ENCODE measurements at places on chromosomes 1 and 21.

GRCh38 chr1:177008653-177009052 is 155.9 kb downstream of the ASTN1 start:
- DNase-seq, result no peak

GRCh38 chr21:38772646-38773045 is 33.1 kb upstream of the ETS2 start:
- DNase-seq, result no peak

DNA sequence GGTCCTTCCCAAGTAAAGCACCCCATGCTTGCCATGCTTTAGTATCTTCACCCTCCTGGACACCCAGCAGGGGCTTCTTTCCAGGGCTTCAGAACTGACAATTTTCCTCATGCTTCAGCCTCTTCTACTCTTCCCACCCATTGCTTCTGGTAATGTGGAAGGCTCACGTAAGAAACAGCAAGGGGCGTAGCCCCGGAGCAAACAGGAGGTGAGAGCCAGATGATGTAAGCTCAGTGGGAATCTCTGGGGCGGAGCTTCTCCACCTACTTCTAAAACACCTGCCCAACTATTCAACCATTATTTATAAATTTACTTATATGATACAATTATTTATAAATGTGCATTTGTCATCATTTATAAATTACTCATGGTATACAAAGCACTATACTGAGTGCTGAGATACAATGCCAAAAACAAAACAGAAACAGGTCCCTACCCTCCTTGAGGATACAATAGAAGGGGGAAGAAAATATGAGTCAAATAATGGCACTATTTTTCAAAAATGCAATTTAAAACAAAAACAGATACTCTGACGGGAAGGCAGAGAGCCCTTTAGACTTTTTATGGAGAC is 140.1 kb upstream of the CAMK1G start:
- DNase-seq, result no peak

DNA sequence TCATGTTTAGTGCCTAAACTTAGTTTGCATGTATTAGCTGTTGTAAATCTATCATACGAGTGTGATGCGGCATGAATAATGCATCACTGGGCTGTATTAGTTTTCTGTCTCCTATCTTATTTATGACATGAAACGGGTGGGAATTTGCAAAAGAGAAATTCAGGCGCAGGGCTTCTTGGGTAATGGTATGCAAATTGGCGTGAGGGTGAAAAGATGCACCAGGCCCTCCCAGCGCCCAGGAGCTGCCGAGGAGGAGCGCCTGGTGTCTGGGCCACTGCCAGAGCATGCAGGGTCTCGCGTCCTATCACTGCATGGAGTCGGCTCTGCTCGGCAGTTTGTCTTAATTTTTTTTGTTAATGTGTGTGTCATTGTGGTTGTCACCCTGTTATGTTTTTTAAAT is 82.9 kb upstream of the ACTL8 start:
- DNase-seq, result no peak

DNA sequence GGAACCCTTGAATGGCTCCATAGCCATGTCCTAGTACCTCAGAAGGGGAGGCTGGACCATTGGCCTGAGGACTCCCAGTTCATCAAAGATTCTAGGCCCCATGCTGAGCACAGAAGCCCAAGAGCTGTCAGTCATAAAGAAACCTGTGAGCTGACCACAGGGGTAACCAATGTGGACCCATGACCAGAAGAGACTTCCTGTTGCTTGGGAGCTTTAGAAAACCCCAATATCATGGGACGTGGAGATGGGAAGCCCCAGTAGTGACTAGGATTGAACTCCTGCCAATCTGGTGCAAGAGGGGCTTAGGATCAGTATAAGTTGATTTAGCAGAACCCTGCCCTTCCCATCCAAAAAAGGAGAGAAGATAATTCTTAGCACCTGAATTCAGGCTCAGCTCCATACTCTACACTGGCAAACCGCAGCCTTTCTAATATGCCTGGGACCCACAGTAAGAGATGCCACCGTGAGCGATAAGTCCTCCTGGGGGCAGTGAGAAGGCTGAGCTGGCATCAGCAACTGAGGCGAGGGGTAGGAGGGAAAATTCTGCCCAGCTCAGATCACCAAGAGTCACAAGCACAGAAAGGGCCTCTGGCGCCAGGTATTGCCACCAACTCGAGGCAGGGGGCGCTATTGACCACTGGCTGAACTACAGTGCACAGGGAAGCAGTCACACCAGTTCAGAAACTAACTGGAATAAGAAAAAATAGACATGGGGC is 108.9 kb downstream of the CAPN8 start:
- no peak for DNase-seq

DNA sequence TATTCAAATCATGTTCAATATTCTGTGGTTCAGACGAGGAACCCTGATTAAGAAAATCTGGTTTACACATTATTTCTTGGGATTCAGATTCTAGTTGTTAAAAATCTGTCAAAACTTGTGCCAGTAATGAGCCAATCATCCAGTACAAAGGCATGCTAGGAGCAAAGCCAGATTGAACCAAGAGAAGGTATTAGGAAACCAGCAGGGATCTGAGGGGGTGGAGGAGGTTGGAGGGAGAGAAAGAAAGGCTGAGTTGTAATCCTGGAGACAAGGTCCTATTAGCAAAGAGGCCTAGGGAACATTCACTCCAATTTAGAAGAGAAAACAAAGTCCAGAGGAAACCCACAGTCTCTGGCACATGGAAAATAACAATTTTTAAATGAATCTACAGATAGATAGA is 352.9 kb downstream of the LTN1 start:
- DNase-seq, result peak; percentile 36

DNA sequence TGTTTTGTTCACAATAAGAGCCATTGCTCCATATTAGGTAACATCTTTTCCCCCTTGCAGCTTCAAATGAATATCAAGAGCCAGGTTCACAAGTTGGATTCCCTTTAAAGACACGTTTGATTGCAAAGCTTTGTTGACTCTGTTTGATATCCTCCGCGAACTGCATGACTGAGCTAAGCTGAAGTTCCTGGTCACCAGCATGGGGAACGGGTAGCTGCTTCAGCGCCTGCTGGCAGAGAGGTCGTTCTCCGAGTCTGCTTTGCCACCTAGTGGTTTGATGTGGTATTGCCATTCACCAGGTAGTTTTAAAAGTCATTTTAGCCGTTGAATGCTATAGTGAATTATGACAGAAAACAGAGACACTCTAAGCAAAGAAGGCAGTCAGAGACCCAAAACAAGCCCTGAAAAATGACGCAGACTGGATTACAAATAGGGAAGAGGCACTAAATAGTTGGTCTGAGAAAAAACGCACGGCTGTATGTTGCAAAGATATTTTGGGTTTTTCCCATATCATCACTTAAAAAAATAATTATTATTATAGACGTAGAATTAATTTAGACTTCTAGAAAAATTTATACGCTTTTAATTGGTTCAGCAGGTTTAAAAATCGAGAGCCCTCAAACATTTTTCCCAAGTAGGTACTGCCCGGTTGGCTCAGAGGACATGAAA is 193.5 kb upstream of the FMN2 start:
- peak; percentile 75 for DNase-seq

DNA sequence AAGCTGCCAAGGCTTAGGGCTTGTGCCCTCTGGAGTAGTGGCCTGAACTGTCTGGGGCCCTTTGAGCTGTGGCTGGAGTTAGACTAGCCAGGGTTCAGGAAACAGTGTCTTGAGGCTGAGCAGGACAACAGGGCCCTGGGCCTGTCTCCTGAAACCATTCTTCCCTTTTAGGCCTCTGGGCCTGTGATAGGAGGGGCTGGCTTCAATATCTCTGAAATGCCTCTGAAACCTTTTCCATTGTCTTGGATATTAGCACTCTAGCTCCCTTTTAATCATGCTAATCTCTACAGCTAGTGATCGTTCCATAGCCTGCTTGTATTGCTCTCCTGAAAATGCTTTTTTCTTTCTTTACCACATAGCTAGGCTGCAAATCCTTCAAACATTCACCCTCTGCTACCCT is 135.3 kb downstream of the ADGRL4 start:
- DNase-seq, result no peak

DNA sequence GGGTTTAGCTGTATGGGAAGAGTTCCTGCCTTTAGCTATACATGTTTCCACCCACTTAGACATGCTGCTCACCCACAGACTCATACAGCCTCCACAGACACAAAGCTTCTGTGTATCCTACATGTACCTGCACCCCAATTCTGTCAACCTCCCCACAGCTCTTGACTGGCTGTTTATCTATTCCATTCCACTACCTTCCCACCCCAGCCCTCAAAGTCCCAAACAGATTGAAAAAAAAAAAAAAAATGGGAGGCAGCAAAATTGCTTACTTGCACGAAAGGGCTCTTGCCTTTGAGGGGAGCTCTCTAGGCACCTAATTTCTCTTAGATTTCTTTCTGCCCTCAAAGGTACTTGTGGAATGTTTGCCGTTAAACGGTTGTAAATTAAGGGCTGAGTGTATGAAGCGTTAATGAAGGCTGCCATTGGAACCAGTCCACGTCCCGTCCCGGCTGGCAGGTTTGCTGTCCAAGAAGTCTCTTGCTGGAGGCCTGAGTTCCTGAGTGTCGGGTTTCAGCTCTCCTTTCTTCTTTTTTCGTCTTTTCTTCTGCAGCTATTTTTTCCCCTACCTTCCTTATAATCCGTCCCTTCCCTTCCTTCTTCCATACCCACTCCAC is 43.6 kb downstream of the PBX1 start:
- peak; percentile 82 for DNase-seq

GRCh38 chr1:167710836-167711235 is 10.9 kb upstream of the MPZL1 start:
- DNase-seq, result no peak

GRCh38 chr1:90838720-90839119 is 121.6 kb upstream of the BARHL2 start:
- DNase-seq, result no peak

DNA sequence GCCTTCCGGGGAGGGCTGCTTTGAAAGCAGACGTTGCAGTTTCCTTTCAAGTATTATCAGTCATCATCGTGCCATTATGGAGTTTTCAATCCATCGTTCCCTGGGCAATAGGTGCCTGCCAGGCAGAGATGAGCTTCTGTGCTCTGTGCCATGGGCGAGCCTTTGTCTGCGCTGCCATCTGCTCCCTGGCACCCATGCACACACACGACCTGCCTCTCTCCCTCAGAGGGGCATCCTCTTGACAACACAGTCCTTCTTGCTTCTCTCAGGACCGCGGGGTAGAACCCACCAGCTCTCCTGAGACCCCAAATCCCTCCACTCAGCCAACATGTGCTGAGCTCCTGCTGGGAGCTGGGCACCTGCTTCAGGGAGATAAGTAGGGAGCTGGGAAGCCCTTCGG is 149.3 kb downstream of the HMGB4 start:
- DNase-seq, result no peak

Measured in fibroblast of skin of abdomen (primary cell).